ENCODE measurements at places on chromosomes 3 and 15.

GRCh38 chr15:79434361-79434760, 2.2 kb downstream of the MINAR1 start:
- DNase-seq: no peak

- no peak for DNase-seq
Observed at GRCh38 chr3:167253037-167253436, 127.1 kb downstream of the ZBBX start.

DNA sequence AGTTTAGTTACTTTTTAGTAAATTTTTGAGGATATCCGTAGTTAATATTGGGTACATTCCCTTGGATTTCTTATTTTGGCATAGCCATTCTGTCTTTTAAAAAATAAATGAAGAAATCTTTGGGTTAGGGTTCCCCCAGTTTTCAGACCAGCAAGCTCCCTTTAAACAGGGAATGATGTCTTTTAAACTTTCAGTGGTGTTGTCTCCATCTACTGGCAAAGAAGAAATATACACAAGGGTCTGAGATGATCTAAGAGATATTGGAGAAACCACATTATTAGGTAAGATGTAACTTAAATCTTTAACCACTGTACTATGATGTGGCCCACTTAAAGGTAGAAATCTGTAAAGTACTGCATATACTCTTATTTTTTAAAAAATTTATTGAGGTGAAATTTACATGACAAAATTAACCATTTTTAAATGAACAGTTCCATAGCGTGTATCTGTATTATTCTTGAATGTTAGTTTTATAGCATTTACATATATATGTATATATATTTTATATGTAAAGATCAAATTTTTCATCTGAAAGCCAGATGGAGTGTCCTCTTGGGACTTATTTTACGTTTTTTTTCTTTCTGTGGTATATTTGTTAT, 35.1 kb upstream of the EIF3J start:
- peak; percentile 62 for DNase-seq

- DNase-seq: no peak
Observed at GRCh38 chr3:164418414-164418813, 659.9 kb downstream of the SI start.

DNA sequence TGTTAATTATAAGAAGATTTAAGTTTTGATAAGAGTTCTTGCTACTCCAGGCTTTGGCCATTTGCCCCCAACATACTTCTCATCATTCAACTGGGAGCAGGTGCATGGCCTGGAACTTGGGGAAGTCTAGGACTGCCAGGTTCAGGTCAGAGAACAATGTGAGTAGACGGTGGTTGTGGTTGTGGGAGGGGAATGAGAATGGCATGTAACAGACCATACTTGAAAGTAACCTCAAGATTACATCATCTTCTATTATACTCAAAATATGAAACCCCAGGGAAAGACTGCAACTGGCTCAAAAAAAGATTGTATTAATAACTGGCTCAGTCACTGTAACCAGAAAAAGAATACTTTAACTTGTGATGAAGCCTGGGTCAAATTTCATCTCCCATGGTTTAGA, 364.9 kb upstream of the DPPA4 start:
- peak; percentile 22 for DNase-seq

DNA sequence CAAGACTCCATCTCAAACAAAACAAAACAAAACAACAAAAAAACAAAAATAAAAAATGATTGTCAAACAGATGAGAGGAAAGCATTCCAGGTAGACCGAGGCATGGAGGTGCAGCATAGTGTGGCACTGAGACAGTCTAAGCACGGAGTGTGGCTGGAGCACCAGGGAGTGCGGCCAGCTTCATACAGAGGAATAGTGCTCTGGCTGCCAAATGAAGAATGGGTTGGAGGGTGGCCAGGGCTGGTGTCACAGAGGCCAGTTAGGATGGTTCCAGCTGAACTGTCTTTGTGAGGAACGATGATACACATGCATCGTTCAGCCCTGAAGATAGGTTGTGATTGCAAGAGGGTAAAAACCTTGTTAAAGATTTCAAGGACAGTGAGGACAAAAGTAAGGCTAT, 28.3 kb downstream of the MITF start:
- DNase-seq: no peak

DNA sequence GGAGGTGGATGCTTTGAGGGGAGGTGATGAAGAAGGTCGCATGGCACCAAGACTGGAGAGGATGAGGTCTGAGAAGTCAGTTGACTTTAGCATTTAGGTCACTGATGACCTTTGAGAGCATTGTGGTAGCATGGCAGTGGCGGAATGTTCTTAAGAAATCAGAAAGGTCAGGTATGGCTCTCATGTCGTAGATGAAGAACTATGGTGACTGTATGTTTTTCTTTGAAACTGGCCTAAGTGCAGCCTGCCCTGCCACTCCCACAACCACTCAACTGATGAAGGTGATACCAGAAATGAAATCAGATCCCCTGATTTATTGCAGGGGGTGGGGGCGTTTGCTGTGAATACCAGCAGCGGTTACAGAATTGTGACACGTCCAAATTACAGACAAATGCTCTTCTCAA, 102.6 kb downstream of the ITPR1 start:
- no peak for DNase-seq

DNA sequence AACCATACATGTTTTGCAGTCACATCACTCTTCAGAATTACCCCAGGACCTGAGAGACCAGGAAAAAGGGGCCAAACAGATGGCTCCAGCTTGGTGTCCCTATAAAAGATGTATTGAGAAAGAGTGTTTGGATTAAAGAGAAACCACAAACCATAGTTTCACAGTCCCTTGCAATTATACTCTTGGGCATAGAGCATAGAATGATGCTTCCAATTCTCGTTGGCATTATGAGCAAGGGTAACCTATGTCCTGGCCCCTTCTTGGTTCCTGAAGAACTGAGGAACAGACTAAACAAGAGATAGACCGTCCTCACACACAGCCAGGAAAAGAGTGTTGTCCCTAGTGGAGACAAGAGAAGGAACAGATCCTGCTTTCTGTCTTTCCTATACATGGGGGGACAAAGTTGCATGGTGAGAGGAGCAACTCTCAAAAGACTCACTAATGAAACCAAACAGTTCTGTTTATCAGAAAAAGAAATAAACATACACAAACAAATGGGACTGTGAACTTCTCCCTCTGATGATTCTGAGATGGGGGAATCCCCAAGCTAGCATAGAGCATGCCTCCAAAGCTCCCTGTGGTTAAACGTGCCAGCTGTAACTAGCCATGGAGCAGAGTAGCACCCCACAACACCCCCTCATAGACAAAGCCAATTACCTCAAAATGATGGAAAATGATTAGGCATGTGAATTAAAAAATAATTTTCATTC, 908.6 kb downstream of the NTRK3 start:
- DNase-seq: no peak

DNA sequence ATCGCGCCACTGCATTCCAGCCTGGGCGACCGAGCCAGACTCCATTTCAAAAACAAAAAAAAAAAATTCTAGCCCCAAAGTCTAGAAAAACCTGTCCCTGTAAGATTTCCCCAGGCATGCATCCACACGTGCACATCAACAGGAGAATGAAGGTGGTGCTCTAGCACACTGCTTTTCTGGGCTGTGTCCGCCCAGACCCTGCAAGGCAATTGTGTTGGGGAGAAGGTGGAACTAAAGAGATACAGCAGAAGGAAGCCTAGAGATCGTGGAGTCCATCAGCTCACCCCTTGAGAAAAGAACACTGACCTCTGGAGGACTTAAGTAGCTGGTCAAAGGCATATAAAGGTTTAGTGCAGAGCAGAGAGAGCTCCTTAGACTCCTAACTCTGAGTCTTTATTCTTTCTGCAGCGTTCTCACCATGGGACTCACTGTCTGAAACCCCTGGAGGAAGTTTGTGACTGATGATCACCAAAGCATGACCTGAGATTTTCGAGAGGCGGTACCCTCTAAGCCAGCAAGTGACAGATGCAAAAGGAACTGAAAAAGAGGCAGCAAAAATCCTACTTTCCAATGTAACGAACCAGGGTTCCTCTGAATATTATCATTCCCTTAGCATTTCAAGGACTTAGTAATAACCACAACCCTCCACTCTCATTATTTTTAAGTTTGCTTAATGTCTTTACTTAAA, 179.8 kb downstream of the MEX3B start:
- no peak for DNase-seq

- no peak for DNase-seq
Observed at GRCh38 chr3:45084361-45084760, 58.3 kb downstream of the CLEC3B start.

DNA sequence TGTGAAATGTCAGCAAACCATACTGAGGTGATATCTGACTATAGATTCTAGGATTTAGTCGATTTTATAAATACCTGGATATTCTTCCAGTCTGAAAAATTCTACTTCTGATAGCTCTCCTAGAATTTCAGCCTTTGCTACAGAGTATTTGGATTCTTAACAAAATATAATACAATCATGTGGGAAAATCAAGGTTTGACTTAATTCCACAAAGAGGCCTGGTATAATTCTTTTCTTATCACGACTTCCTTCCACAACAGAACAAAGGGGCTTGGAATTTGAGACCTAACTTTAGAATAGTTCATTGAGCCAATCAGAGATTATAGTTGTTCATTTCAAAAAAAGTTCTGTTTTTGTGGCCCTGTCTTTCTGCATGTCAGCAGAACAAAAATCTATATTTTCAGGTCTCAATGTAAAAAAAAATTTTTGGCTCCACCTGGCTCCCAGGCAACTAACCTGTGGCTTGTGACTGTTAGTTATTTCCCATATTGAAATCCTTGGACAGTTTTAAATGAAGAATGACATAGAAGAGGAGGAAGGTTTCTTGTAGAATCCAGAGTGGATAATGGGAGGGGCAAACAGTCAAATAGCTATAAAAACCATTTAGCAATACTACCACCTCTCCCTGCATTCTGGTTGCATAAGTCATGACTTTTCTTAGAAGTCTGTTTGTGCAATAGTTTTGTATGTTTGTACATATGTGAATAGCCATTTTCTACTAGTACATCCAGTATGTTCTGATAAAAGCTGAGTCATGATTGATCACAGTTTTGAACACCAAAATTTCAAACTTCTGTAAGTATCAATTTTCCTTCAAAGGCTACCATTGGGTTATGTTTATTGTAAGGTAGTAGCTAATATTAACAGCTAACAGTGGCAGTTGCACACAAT, 4.0 kb downstream of the TM4SF1 start:
- peak; percentile 93 for DNase-seq

- DNase-seq: peak; percentile 3
Observed at GRCh38 chr3:121619691-121620090, 26.5 kb downstream of the FBXO40 start.

GRCh38 chr15:66938114-66938830, 127.1 kb upstream of the SMAD3 start:
- no peak for DNase-seq

DNA sequence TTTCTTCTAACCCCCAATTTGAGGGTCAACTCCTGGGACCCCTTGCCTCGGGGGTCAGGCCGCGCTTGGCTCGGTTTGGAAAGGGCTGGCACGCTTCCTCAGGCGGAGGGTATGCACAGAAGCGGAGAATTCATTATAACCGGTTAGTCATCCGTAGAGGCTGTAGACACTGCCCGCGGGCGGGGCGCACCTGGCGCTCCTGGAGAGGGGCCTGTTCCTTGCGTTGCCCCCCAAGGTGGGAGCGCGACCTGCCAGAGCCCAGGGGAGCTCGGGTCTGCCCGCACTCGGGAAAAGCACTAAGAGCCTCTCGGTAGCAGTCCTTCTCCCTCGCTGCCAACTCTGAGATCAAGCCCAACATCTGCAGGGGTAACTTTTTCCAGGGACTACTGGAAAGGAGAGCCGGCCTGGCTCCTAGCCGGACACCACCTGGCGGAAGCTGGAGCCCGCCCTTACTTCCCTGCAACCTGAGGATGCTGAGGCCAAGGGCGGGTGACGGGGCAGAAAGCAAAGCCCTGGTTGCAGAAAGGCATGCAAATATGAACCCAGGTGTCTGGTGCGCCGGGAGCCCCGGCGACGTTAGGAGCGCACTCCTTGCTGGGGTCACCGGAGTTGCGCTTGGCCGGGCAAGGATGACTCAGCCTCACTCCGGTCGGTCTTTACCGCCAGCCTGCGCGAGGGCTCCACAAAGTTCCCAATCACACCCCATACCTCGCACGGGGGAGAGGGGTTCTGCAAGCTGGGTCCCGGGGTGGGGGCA, 1.5 kb upstream of the CACNA2D3 start:
- no peak for DNase-seq

GRCh38 chr15:84947947-84948830, 33.5 kb upstream of the PDE8A start:
- DNase-seq: peak; percentile 93

GRCh38 chr3:5061218-5061569, 60.9 kb upstream of the ARL8B start:
- DNase-seq: peak; percentile 9

GRCh38 chr3:73228959-73229358, 167.5 kb downstream of the EBLN2 start:
- no peak for DNase-seq

- no peak for DNase-seq
Observed at GRCh38 chr3:167318996-167319615, 61.0 kb downstream of the ZBBX start.

- no peak for DNase-seq
Observed at GRCh38 chr3:26588931-26589330, 33.6 kb upstream of the LRRC3B start.

- no peak for DNase-seq
Observed at GRCh38 chr3:143727391-143727790, 120.9 kb downstream of the SLC9A9 start.

DNA sequence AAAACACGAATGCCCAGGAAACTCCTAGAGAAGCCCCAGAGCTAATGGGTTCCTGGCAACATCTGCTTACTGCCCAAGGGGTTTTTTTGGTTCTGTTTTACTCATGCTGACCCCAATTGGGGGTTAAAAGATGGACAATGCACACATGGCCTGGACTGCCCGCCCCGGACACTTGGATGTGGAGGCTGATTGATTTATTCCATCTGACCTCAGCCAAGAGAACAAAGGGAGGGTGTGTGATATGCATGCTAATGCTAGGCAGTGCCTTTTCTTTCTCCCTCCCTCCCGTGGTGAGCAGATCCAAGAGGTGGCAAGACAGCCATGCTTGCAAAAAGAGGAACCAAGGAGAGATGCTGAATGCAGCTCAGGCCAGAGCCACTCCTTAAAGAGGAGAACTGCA, 3.3 kb upstream of the LRTM1 start:
- DNase-seq: no peak

DNA sequence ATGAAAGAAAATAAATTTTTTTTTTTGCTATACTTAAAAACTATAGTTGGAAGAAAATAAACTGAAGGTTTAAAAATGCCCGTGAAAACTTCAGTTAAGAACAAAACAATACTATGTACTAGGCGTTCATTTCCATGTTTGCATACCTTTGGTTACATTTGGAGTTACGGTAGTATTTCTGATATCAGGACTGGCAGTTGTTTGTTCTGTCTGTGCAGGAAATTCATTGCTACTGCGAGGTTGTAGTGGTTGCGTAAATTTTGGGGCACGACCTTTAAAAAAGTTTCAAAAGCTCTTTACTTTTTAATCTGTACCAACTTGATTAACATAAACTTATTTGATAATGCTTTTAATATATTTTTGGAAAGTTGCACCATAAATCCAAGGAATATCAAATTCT, 47.9 kb downstream of the ST3GAL6 start:
- no peak for DNase-seq

DNA sequence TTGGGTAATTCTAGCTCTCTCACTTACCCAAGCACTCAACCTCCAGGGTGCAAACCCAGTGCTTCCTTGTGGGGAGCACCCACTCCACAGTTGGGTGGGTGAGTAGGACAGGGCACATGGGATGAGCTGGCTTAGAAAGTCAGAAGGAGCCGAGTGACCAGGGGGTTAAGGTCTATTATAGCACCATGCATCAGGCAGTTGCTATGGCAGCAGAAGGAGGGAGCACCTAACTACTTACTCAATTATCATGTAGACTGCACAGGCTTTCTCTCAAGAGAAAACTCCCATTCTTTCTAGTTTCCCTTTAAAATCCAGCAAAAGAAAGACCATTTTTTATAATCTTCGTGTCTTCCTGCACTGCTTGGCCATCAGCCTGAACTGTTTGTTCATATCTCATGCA, 163.0 kb downstream of the OCA2 start:
- DNase-seq: no peak

All from AG10803 (cell line).